Hematopoietic multipotent progenitor cell (in vitro differentiated cells): ENCODE measurements at places on chromosomes 16 and 17. TPM values are rescaled to one million over a fixed set of nuclear protein-coding genes. Genes with fewer than 3 reads are reported as not detected.
A peak's percentile ranks its signal among the peaks of the same experiment; 100 is the strongest.

DNA sequence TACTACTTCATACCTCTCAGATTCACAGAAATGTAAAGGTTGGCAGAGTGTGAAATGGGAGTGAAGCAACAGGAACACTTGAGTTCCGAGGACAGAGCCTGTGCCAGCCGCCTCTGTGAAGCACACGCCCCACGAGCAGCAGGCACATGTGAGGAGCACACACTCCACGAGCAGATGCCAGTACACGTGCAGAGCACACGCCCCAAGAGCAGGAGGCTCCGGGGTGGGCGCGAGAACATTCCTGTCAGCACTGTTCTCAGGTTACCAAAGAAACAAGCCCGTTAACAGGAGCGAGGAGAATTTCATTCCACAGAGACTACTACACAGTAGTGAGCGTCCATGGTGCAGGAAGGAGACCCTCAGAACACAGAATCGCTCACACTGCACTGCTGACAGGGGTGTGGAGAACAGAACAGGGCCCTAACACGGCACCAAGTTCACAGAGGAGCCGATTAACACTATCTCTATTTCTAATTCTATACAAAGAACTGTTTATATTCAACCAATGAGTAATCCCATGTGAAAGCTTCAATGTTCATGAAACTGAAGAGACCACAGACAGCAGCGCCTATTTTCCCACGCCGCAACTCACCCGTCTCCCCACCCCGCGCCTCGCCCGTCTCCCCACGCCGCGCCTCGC, 40.1 kb downstream of the KLHDC4 start:
- DNase-seq = no peak

Gene EIF3CL
- total RNA-seq = 249 TPM

Gene COPZ2
- total RNA-seq = not detected

DNA sequence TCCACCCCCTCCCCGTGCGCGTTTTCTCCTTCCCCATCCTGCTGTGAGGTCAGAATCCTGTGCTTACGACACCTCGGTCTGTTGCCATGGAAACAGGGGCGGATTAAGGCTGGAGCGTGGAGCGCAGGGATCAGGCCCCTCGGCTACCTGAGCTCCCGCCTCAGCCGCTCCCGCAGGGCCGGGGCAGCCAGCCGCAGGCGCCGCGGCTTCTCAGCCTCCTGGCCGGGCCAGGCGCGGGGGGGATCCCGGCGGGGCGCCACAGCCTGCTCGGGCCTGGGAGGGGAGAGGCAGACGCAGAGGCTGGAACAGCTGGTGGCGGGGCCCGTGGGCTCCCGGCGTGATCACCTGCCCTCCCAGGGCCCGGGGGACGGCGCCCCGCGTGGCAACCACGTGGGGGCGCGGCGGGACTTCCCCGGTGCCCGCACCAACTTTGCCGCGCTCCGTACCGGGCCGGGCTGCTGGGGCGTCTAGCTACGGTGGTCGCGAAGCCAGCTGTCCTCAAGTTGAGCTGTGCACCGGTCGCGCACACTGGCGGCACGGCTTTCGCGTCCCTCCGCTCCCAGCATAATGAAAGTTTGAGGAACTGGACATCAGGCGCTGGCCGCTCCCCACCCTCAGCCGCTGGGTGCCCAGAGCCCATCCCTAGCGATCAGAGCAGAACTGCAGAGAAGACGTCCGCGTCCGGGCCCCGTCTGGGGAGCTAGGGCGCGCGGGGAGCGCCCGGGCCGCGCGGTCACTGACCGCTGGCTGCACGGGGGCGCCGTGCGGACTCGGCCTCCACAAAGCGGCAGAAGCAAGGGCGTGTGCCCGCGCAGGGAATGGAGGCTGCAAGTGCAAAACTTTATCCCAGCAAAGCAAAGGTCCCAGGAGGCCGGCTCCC, 1.2 kb downstream of the RTN4RL1 start:
- peak; percentile 90 for DNase-seq

Gene TNFRSF13B
- 0.27 TPM for total RNA-seq

DNA sequence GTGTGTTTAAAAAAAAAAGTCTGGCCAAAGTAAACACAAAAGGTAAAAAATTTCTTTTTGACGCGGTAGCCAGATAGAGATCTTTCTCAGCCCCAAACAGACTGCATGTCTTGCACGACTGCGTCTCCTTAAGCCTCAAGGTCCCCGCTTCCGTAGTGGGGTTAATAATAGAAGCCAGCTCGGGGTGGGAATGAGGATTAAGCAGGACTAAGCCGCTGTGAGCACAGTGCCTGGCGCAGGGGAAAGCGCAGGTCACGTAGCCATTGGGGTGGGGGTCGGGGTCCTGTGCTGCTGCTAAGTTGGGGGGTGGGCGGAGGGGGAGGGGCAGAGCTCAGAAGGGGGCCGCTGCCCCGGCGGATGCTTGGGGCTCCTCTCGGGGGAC, 521 bp downstream of the GGA2 start:
- DNase-seq = no peak

GRCh38 chr17:71850812-71851211, 270.0 kb upstream of the SOX9 start:
- no peak for DNase-seq

DNA sequence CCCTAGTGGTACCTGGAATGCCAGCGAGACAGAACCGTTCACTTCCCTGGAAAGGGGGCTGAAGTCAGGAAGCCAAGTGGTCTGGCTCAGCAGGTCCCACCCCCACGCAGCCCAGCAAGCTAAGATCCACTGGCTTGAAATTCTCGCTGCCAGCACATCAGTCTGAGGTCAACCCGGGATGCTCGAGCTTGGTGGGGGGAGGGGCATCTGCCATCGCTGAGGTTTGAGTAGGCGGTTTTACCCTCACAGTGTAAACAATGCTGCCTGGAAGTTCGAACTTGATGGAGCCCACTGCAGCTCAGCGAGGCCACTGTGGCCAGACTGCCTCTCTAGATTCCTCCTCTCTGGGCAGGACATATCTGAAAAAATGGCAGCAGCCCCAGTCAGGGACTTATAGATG, 464.7 kb upstream of the TOM1L1 start:
- DNase-seq = no peak

Gene OTOP3
- not detected for total RNA-seq

- DNase-seq = no peak
Measured at GRCh38 chr17:74659889-74660288, 36.4 kb upstream of the CD300E start.
